Posterior vena cava (tissue), 2 donors: ENCODE measurements at places on chromosomes 16 and 17. TPM values are rescaled to one million over a fixed set of nuclear protein-coding genes. Genes with fewer than 3 reads are reported as not detected.

DNA sequence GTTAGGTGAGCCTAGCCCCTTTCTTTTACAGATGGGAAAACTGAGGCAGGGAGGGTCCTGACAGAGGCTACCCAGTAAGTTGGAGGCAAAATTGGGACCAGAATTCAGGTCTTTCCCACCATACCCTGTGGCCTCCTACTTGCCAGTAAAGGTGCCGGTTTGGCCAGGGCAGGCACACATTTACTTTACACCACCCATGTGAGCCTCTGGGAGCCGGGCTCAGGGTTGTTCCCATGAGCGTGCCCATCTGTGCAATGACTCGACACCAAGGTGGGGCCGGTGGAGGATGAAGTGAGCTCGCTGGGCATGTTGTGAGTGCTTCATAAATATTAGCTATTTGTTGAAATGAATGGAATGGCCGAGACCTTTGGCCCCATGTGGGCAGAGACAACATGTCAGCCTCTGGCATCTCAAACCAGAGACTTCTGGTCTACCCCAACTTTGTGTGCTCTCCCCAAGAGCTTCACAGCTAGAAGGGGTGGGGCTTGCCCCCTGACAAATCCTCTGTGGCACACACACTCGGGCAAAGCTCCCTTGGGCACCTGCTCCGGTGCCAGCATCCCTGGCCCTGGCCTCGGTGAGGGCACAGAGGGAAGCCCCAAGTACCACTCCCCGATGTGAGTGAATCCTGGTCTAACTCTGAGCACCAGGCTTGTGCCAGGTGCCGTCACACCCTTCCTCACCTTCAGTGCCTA lies 60.1 kb downstream of the SRCIN1 start:
- no peak for DNase-seq

GRCh38 chr17:350706-351448 lies 1.7 kb downstream of the RPH3AL start:
- DNase-seq: peak; percentile 94

DNA sequence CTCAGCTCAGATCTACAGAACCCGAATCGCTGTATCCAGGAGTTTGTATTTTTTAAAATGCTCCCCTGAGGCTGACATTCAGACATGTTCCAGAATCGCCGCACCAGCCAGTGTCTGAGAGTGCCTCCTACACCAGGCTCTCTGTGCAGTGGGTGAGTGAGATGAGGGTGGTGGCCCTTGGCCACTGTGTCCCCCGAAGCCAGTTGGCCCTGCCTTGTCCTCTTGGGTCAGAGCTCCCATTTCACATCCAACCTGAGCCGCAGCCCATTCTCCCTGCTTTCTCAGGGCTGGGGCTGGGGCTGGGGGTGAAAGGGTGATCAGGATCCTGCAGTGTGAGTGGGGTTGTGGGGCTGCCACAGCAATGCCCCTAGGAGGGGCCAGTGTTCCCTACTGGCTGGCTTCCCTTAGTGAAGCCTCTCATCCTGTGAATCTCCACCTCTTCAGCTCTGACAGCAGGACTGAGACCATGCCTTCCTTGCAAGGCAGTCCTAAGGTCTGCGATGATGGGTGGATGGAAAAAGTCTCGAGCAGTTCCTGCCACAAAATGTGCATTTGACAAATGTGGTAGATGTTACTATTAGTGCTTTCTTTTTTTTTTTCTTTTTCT lies 12.9 kb upstream of the MYCBPAP start:
- DNase-seq: peak; percentile 31

DNA sequence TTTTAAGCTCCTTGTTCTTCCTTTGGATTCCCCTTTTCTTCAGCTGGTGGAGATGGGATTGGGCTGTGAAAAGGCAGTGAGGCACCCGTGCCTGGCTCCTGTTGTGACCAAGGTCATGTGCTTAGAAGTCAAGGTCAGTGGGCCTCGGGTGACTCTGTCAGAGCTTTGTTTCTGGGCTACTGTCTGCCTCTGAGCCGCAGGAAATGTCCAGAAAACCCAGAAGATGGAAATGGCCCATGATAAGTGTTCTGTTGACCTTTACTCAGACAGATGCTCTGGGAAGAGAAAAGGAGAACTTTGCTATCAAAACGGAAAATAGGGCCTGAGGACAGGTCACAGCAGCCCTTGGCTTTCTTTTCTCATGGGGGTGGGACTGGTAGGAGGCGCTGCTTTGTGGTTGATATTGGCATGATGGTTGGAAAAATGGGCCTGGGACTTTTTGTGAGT lies 2.9 kb downstream of the ABCC1 start:
- DNase-seq: no peak

- no peak for DNase-seq
Measured at GRCh38 chr17:33596899-33597298, 303.8 kb upstream of the ASIC2 start.

DNA sequence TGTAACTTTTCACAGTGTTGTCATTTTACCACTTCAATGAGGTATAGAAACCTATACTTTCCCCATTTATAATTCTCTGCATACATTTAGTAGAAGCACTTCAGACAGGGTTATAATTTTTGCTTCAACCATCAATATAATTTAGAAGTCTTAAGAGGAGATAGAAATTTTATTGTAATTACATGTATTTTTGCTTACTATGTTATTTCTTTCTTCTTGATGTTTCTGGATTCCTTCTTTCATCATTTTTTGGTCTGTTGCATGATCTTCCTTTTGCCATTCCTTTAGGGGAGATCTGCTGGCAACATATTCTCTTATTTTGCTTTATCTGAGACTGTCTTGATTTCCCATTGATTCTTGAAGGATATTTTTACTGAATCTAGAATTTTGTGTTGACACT lies 31.1 kb downstream of the SPECC1 start:
- DNase-seq: no peak

The KCNJ18 gene
- not detected for total RNA-seq

The SLC35G6 gene
- total RNA-seq: not detected

The C1QTNF1 gene
- total RNA-seq: 261 TPM

The LCAT gene
- total RNA-seq: 19.2 TPM

The MMP28 gene
- 18.2 TPM for total RNA-seq

The PYDC1 gene
- not detected for total RNA-seq
